Activated CD4-positive, alpha-beta T cell treated with anti-CD3 and anti-CD28 coated beads, Interleukin-2, amount 50 U/mL, for 4 hours (primary cell): ENCODE measurements at places on chromosomes 2 and 18.

- no peak for DNase-seq
Measured at GRCh38 chr18:60893355-60894097, 439.7 kb upstream of the CDH20 start.

GRCh38 chr2:237229905-237230304, 144.2 kb downstream of the COPS8 start:
- DNase-seq = no peak

GRCh38 chr2:117470311-117471095, 344.0 kb upstream of the DDX18 start:
- DNase-seq = no peak

- DNase-seq = no peak
Measured at GRCh38 chr2:230821261-230821990, 43.3 kb upstream of the ITM2C start.

- DNase-seq = no peak
Measured at GRCh38 chr2:46333912-46334311, 36.7 kb downstream of the EPAS1 start.

DNA sequence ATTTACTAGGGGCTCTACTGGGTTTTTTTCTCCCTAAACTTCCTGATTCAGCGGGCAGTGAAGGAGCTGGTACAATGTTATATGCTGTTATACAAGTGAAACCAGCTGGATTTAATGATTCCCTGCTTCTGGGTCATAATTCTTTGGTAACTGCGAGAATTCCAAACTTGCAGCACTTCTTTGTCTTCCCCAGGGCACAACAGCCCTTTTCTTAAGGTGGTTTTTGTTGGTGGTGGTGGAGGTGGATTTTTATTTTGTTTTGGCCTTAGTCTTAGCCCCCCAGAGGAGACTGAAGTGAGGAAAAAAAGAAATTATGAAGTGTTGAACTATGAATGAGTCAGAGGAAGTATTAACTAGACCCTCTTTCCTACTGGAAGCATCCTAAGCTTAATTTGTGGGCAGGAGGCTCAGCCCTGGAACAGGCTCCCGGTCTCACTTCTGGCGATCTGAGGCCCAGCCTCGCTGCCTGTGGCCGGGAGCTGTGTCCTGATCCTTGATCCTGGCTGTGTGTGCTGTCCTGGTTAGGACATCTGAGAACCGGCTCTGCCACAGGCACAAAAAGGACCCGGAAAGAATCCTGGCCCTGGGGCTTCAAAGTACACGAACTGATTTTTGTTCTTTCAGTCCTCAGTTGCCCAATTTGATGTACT, 141.9 kb downstream of the LYPD6B start:
- no peak for DNase-seq

DNA sequence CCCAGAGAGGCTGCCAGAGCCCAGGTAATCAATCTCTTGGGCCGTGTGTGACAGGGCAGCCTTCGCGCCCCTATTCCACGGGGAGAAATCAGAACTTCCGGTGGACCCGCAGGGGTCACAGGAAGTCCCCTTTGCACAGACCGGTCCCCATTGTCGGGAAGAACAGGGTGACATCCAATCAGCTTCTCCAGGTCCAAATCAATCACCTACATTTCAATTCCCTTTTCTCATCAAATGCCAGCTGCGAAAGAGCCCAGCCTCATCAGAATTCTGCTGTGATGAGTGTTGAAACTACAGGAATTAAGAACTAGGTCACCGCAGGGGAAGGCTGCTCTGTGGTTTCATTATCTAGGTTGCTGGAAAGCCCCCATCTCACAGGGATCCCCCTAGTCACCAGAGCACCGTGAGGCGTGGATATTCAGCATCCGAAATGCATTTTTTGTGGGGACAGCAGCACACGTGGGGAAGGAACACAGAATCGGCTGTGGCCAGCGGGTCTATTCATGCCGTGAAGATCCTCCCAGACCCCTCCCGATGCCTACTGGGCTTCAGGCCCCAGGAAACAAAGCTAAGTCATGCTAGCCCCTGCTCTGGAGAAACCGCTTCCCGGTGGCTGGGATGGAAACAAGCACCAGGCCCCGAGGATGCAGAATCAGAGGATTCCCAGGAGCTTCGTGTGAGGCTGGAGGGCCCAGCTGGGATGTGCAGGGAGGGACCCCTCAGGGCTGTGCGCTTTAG, 193.7 kb upstream of the ID2 start:
- peak; percentile 49 for DNase-seq

GRCh38 chr2:6148882-6149281, 456.7 kb downstream of the SOX11 start:
- no peak for DNase-seq

DNA sequence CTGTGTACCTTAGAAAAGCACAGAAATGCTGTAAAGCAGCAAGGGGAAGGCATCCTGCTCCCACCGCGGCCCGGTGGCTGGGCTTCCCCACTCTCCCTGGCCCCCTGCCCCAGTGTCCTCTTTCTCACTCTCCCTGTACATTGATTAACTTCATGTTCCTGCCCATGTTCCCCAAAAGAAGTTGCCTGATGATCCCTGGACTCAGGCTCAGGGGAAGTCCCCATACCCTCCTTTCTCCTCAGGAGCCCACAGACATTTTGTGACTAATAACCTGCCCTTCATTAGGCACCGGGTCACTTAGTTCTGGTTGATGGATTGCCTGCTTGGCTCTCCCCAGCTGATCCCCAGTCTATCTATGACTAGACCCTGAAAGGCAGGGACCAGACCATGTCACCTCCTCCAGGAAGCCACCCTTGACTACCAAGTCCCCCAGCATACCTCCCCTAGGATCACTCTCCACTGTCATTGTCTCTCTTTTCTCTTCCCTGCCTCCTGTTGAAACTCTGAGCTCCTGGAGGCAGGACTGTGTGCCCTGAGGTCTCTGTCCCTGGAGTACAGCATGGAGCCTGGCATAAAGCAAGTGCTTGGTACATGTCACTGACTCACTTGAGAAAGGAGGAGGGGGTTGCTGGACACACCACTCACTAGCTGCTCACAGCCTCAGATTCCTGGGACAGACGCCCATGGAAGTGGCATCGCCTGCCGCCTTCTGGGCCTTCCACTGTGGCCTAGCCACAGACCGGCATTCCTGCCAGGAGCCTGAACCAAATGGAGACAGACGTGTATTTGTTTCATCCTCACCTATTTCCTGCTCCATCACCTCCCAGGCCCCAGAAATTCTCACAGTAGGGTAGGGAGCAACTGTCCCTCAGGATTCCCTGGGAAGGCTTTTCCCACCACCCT, 13.5 kb downstream of the MALL start:
- DNase-seq = no peak

GRCh38 chr2:240591226-240591625, 4.7 kb downstream of the CAPN10 start:
- no peak for DNase-seq

GRCh38 chr2:74474899-74475298, 2.4 kb upstream of the MRPL53 start:
- no peak for DNase-seq

- DNase-seq = no peak
Measured at GRCh38 chr2:36058076-36058475, 297.5 kb upstream of the CRIM1 start.

GRCh38 chr2:240426845-240427721, 8.4 kb upstream of the GPC1 start:
- no peak for DNase-seq

- no peak for DNase-seq
Measured at GRCh38 chr2:225056330-225057073, 14.2 kb upstream of the DOCK10 start.

DNA sequence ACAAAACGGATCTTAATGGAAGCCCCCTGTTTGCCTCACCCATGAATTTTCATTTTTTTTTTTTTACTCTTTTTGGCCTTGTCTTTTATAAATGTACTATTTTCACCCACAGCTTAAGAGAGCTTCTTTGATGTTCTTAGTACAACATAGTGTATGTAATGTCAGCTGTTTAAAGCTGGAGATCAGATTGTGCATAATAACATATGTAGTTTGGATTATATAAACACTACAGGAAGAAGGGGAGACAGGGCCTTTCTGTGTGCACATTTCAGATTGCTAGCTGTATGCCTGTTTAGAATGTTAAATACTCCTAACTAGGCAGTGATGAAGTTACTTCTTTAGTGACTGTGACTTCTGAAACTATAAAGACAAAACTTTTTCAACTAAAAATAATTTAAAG, 2.1 kb upstream of the TANC1 start:
- no peak for DNase-seq

DNA sequence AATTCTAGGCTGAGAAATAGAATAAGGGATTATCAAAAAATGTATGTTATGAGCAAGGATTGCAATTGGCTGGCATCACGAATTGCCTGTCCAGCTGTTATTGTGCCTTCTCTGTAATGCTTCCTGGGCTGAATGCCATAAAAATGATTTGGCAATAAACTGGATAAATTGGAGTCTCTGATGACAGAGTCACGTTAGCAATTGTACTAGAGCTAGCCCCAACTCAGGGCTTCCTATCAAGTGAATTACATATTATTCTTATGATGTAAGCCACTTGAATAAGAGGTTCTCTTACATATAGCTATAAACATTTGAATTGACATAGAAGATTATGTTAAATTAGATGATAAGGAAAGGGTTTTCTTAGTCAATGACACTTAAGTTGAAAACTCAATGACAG, 607.5 kb upstream of the REG3G start:
- DNase-seq = no peak

GRCh38 chr2:189797902-189798301, 13.7 kb downstream of the PMS1 start:
- DNase-seq = no peak

- no peak for DNase-seq
Measured at GRCh38 chr18:45566025-45566740, 49.1 kb upstream of the SLC14A2 start.

- DNase-seq = no peak
Measured at GRCh38 chr2:25062511-25062917, 20.6 kb downstream of the EFR3B start.

GRCh38 chr2:24825883-24826772, 32.9 kb downstream of the CENPO start:
- DNase-seq = no peak

DNA sequence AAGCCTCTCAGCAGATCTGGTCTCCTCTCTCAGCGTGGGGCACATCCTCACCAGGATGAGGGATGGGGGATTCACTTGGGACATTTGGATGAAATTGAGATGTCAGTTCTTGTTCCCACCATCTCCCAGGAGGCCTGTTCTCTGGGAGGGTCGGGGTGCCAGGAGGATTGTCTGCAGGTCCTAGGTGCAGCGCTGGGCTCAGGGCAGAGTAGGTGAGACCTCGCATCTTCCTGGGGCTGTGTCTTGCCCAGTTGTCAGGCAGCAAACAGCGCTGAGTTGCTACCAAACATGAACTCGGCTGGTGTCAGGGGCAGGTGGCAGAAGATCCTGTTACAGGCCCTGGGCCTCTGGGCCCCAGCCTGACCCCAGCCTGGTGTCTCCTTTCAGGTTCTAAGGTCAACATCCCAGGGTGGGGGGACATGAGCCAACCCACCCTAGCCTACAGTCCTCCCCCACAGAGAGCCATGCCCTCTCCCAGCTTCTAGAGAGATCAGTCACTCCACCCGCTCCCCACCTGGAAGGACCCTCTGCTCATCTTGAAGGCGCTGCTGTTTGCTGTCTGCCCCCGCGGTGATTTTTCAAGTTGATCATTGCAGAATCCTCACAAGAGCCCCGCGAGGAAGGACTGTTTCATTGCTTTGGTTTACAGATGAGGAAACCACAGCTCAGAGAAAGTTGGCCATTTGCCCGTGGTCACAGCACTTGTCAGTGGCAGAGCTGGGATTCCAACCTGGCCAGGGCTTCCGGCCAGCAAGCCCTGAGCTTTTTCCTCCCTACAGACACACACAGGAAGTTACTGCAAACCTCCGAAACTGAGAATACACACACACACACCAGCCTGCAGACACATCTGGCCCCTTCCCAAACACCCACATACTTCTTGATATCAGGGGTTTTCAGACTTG, 83.9 kb downstream of the STPG4 start:
- no peak for DNase-seq

- DNase-seq = no peak
Measured at GRCh38 chr2:130251535-130251872, 53.3 kb upstream of the TUBA3E start.

GRCh38 chr18:62288665-62289008, 36.5 kb upstream of the TNFRSF11A start:
- no peak for DNase-seq

DNA sequence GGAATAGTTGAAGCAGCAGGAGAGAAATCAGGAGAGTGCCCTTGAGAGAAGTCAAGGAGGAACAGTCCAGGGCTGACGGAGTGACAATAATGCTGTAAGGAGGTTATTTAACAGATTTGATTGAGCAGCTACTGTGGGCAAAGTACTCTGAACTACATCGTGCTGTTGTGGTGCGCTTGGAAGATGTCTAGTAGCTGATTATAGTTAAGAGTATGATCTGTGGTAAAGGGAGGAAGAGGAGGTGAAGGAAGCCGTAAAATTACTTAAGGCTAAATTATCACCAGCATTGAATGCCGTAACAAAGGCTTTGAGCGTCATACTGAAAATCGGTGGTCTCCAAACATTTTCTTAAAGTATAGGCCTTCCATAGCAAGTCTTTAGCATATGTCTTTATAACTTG, 4.5 kb downstream of the PCBP1 start:
- DNase-seq = no peak

GRCh38 chr2:134706587-134707329, 12.0 kb downstream of the TMEM163 start:
- no peak for DNase-seq

GRCh38 chr18:805755-806110, 6.3 kb downstream of the YES1 start:
- DNase-seq = no peak

GRCh38 chr2:54416166-54416813, 39.8 kb upstream of the SPTBN1 start:
- no peak for DNase-seq

DNA sequence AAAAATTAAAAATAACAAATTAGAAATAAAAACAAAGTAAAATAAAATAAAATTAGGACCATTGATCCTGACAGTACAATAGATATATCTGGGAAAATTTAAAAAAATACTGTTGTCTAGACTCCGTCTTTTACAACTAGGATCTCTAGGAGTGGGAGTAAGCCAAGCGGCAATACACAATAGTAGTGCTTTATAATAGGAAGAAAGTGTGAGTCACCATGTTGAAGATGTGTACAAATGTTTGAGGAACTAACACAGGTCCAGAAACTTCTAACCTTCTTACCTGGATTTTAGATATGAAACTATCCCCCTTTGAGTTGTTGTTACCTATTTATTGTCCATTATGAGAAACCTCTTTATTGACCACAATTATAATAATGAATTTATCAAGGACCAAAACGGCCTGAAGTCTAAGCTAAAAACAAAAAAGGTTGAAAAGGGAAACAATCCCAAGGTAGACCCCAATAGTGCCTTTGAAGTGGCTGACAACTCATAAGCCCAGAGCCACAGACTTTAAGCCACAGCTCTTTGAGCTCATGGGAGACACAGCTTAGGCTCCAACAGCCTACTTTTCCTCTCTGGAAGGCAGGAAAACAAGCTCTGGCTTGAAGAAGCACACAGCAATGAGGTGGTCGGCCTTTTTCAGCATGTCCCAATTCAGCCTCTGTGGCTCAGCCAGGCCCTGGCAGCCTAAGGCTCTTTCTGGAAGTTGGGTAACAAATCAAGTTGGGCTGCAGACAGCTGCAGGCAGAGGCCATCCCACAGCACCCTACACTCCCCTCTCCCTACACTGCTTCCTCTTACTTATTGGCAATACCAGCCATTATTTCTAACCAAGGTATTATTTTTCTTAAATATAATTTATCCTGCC, 62.9 kb downstream of the AQP4 start:
- no peak for DNase-seq
